ENCODE measurements at places on chromosomes 3 and 15.

DNA sequence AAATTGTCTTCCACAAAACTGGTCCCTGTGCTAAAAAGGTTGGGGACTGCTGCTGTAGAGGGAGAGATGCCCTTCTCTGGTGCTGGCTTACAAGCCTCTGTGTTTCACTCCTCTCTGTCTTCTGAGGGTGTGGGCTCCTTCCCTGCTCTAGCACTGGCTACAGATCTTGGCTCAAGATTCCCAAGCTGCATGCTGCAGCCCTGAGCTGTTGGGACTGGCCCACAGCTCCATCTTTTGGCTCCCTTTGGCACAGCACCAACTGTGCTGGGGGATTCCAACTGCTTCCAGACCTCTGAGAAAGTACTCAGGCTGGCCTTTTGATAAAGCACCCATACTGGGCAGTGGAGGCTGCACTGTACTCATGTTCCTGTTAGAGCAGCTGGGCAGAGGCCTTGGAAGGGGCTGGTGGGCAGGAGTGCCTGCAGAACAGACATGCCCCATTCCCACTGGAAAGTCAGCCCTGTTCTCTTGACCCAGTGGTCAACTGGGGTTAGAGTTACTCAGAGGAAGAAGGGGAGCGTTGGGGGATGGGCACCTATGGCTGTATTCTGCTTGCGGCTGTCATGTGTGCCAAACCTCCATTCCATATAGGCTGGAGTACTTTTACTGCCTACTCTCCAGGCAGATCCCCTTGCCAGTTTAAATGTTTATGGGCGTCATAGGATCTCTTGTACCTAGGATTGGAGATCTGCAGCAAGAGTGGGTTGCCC, 55.7 kb downstream of the GALK2 start:
- peak; percentile 39 for DNase-seq

GRCh38 chr3:157249606-157250005, 89.7 kb upstream of the CCNL1 start:
- no peak for DNase-seq

- no peak for DNase-seq
Measured at GRCh38 chr15:67091980-67092677, 26.7 kb downstream of the SMAD3 start.

GRCh38 chr3:159074756-159075701, 273.2 kb downstream of the MFSD1 start:
- DNase-seq, result no peak

DNA sequence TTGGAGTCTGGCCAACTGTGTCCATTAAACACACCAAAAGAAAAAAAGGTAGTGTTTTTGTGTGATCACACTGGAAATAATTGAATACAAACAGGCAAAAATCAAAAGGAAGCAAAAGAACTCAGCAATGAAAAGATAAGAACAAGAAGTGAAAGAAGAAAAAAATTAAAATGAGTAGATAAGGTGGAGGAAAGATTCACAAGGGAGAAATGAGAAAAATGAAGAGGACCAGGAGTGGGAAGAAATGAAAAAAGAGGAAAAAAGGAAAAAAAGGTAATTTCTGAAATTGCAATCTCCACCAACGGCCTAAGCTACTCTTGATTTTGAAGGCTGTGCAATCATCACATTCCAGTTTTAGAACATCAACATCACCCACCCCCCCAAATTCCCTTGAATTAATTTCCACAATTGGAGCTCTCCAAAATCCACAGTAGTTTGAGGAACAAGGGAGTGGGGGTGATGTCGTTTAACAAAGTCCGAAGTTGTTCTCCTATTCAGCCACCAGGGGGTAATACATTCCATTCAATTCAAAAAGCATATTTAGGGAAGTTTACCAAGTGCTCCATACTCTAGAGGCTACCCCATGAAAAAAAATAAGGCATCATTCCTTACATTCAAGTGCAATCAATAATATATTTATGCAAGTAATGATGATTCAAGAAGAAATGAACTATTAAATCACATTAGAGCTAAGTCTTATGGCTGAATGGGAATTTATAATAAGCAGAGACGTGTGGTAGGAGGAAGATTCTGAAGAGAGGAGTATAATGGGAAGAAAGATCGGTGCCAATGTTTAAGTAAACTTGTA, 37.4 kb downstream of the ZNF860 start:
- peak; percentile 48 for DNase-seq

All from fibroblast of skin of right biceps (primary cell).